ENCODE measurements at places on chromosomes 2 and 18. TPM values are rescaled to one million over a fixed set of nuclear protein-coding genes. Genes with fewer than 3 reads are reported as not detected.

Gene RAX
- total RNA-seq = not detected

Gene COL6A3
- total RNA-seq = 0.62 TPM

Gene CIB4
- not detected for total RNA-seq

Gene KCNG2
- not detected for total RNA-seq

Gene IL37
- not detected for total RNA-seq

Gene UGT1A4
- not detected for total RNA-seq

Gene LBX2
- 2.0 TPM for total RNA-seq
